ENCODE measurements at places on chromosomes 16 and 17.

DNA sequence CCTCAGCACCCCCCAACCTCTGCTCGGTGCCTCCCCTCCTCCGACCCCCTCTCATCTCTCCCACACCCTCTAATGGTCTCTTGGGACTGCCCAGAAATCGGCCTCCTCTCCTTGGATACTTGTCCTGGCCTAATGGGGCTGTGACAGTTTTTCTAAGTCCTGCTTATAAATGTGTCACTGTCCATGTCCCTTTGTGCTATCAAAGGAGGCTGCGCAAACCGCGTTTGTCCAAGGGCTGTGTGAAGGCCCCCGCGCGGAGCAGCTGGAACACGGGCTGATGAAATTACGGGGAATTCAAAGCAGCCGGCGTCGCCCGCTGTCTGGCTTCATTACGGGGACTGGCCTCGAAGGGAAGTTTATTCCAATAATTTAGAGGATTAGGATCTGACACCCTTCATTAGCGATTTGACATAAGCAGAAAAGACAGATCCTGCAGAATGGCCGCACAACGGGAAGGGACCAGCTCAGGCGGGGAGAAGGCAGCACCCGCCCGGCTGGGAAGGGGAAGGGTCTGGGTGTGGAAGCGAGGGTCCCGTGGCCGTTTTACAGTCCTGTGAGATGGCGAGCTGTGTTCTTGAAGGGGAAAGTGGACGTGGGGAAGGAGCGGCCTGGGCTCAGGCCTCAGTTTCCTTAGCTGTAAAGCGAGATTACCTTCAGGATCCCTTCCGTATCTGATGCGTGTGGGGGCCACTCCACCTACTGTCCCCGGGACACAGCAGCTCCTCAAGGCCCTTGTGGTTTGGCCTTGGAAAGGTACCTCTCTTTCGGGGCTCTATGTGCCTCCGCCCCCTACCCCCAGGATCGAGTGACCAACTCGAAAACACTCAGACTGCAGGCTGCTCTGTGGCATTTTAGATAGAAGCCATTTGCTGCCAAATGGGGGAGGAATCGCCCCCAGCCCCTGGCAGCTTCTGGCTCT lies 1.6 kb upstream of the WFIKKN2 start:
- no peak for DNase-seq

DNA sequence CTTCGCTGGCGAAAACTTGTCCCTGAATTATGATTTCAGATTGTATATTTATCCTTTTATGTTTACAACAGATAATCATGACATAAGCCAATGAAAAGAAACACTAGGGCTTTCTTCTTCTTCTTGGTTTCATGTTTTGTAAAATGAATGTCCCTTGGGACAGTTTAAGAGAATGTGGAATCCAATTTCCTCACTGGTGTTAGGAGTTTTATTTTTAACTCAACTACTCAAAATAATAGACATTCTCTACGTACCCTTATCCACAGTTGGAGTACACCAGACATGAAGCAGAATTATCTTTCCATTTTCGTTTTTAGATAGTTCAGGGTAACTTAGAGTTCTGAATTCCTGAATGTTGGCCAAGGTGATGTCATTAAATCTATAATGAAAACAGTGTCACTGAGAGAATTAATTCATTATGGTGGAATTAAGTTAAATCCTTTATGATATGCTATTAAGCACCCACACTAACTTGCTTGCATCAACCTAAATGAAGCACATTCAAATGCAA lies 43.4 kb downstream of the IRX6 start:
- no peak for DNase-seq

- no peak for DNase-seq
Measured at GRCh38 chr17:58786586-58787295, 31.1 kb downstream of the PPM1E start.

GRCh38 chr17:43027091-43028032 lies 2.3 kb downstream of the RND2 start:
- DNase-seq, result no peak

DNA sequence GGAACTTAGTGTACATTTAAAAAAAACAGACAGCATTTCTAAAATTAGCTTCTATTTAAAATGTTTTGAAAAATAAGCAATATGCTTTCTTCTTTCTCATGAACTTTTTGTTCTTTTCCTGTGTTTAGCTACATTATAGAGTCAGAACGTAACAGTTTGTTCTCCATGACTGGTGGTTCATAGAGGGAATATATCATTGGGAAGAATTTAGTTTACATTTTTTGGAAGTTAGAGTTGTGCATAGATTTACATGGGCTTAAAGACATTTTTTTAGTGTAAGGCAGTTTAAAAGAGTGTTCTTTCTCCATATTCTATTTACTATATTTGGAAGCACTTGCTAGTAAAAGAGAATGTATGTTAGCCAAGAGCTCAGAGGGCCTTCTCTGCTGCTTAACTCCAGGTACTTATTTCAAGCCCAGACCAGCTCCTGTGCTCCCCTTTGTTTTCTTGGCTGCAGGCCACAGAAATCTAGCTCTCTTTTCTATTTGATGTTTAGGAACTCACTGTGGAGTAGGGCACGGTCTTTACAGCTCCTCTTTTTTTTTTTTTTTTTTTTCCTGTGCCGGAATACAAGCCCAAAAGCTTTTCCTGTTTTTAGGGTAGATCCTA lies 20.2 kb downstream of the AP2B1 start:
- no peak for DNase-seq

DNA sequence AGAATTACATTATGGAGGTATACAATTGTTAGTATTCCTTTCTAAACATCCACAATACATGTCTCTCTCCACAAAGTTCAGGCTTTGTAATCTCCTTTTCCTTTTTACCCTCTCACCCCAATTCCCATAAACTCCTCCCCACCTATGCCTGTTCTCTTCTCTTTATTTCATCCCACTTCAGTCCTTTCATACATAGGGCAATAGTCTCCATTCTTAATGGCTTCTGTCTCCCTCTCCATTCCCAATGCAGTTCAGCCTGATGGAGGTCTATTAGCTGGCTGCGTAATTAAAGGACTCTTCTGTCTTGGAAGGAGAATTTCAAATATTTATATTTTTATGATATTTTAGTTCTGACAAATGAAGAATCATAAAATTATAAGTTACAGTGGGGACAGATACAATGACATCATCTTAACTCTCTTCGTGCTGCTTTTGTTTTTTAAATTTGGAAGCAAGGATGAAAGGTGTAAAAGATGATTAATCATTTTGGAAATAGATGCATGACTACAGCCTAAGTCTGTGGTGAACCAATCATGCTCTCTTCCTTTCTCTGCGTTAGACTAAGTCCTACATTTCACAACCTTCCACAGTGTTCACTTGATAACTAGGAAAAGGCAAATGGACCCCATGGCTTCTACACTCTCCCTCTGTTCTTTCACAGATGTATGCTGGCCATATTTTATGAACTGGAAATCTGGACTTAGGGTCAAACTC lies 11.2 kb upstream of the FAM20A start:
- no peak for DNase-seq

- no peak for DNase-seq
Measured at GRCh38 chr16:76970745-76971099, 220.3 kb upstream of the MON1B start.

DNA sequence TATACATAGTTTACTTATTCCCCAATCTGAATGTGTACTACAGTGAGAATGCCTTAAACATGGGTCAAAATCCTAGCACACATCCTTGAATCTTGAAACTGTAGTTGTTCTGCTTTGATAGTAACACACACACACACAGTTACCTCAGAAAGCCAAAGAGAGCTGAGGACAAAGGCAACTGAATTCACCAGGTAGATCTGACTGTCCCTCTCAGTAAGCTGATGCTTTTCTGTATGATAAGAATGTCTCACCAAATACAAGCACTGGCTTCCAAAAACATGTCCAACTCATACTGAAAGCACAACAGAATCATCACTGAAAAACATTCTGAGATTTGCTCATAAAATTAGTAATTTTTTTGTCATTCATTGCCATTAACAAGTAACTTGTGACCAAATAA lies 104.3 kb upstream of the DYNLRB2 start:
- no peak for DNase-seq

DNA sequence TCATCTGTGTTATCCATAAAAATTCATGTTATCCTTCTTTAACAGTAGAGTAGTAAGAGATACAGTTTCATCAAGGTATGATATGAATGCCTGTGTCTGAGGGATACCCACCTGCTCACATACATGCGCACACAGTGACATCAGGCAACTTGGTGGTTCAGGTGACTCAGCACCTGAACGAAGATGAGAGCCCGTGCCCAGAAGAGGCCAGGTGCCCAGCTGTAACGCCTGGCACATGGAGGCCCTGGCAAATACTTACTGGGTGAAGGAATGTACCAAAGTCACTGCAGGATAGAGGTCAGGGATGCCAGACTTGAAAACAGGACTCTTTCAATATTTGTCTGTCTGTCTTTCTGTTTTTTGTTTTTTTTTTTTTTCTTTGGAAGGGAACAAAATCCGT lies 72.6 kb upstream of the LGALS9 start:
- no peak for DNase-seq

- no peak for DNase-seq
Measured at GRCh38 chr17:11353601-11354000, 112.6 kb downstream of the SHISA6 start.

DNA sequence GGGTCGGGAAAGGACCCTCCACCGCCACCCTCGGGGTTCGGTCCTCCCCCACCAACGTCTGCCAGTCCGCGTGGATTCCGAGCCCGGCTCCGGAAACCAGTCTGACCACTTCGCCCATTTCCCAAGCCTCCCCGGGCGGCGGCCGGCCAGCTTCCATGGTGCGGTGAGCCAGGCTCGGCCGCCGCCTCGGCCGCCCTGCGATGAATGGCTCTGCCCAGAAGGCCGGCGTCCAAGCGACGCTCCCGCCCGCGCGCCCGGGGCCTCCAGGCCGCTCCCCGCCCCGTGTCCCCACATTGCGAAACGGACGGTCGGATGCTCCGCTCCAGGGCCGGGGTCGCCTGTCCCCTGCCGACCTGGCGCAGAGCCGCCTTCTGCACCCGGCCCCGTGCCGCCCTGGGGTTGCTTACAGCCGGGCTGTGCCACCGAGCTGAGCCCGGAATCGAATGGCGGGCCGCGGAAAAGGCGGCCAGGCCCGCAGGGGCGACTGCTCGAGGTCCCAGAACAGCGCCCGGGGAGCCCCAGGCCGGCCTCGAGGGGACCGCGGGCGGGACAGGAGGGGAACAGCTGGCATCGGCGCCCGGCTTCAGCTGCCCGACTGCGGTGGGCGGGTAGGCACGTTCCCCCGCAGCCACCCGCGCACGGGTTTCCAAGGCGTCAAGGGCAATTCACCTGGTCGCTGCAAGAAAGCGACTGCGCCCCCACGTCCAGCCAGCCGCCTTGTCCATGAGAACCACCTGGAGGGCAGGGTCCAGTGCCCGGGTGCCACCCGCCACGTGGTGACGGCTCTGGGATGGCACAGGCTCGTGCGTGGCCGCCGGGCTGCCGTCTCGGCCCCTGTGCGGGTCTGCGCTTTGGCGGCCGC lies 18.3 kb upstream of the CBX8 start:
- no peak for DNase-seq

- DNase-seq, result no peak
Measured at GRCh38 chr16:6211644-6212043, 1114.0 kb upstream of the EEF2KMT start.

- no peak for DNase-seq
Measured at GRCh38 chr17:69098625-69099024, 37.9 kb upstream of the ABCA9 start.

GRCh38 chr17:55090079-55090492 lies 121.5 kb downstream of the STXBP4 start:
- no peak for DNase-seq

DNA sequence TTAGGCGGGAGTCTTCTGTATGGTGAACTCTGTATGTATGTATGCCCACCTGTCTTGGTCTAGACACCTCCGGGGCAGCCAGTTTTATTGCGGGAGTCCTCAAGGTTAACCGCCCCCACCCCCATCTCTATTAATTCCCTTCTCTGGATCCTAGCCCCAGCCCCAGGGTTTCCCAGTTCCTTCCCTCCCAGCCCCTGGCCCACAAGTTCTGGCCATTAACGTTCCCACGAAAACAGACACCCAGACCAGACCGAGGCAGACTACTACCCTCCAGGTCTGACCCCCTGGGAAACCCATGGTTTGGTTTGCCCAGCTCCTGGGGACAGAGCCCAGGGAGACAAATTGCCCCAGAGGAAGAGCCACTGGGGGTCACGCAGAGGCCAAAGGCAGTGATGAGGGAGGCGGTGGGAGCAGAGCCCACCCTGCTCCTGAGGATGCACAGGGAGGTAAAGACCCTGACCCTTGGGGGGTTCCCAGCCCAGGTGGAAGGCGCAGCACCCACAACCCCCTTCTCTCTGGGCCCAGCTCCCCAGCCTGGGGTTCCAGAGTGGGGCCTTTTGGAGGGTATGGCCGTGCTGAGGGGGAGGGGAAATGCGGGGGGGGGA lies 8.5 kb downstream of the TBKBP1 start:
- no peak for DNase-seq

DNA sequence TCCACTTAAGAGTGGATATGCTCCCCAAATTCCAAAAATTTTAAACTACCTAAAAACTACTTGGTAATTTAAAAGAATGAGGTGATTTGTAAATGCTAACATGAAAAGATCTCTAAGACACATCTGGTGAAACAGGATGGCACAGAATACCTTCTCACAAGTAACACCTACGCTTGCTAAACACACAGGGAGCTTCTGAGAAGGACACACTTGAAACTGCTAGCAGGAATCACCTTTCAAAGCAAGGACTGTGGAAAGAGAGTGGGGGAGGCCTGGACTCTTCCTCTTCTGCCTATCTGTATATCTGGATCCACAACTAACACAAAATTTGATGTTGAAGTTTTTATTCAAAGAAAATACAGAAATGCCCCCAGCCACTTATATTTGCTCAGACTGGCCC lies 52.4 kb downstream of the CYTH1 start:
- DNase-seq, result no peak

GRCh38 chr16:82010649-82011048 lies 621 bp downstream of the SDR42E1 start:
- no peak for DNase-seq

GRCh38 chr17:6753546-6753945 lies 2.3 kb upstream of the XAF1 start:
- no peak for DNase-seq

DNA sequence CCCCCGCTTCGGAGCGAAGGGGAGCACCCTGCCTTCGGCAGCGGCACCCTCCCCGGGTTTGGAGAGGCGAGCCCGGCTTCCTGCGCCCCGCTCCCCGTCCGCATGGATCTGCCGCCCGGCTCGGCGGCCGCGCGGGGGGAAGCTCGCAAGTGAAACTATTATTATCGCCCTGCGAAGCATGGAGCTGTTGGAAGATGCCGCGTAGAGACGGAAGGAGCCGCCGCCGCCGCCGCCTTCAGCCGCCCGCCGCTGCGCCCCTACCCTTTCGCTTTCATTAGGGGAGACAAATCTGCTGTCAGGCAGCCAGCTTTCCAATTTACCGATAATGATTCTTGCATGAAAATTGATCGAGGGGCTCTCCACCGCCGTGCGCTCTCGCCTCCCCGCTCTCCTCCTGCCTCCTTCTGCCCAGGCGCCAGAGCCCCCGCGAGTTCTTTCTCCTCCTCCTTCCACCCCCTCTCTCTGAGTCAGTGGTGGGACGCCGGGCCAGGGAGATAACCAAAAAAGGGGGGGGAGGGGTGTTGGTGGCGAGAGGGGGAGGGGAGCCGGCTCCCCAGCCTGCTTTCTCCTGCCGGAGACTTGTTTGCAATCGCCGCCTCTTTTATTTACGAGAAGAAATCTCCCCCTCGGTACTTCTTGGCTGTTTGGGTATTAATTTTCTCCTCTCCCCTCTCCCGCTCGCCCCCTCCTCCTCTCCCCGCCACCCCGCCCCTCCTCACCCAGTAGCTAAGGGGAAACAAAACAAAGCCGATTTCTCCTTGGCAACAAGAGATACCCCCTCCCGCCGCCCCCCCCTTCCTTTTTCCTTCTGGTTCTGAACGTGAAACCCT lies 58.0 kb upstream of the GSE1 start:
- no peak for DNase-seq

GRCh38 chr17:28855336-28855679 lies 492 bp downstream of the ERAL1 start:
- DNase-seq, result no peak

GRCh38 chr17:18004345-18004744 lies 31.7 kb downstream of the DRC3 start:
- DNase-seq, result peak; percentile 12

Data from NCI-H187 treated with DMSO at 0.1 percent for 48 hours (cell line).